Urothelium cell line (cell line): ENCODE measurements at places on chromosomes 2 and 18.
A peak's percentile ranks its signal among the peaks of the same experiment; 100 is the strongest.

DNA sequence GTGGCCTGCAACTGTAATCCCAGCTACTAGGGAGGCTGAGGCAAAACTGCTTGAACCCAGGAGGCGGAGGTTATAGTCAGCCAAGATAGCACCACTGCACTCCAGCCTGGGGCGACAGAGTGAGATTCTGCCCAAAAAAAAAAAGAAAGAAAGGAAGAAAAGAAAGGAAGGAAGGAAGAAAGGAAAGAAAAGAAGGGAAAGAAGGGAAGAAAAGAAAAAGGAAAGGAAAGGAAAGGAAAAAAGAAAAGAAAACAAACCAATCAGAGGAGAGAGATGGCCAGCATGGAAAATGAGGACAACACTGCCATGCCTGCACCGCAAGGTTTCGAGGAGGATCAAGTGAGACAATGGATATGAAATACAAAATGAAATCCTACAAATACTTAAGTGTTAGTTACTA is 34.7 kb downstream of the NOL10 start:
- DNase-seq: no peak

DNA sequence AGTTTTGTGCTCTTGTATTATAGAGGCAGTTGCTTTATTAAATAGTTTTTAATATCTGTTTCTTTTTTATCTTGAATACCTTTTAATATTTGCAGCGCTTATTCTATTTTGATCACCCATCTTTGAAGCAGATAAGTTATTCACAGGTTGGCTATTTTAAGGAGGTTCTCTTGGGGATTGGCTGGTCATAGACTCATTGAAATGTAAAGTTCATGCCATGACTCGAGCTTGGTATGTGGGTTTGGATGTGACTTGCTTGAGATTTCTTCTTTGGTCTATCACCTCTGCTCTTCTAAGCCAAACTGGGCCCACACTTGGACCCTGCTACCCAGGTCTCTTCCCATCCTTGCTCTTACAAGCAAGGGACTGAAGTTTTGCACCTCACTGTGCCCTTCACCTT is 33.6 kb downstream of the FARP2 start:
- DNase-seq: no peak

DNA sequence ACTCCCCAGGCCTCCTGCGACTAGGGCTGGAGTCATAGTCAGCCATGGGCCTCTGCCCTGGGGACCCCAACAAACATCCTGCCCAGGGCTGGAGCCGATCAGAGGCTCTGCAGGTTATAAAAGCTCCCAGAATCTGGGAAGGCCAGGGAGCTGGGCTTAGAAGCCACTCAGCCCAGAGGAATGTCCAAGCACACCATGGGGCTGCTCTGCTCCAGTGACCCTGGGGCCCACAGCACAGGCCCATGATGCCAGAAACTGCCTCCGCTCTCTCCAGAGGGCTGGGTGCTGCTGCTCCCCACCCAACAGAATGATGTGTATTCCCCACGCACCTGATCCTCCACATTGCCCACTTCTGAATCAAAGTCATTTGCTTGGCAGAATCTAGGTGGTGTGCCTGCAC is 88.5 kb downstream of the ARMC9 start:
- DNase-seq: no peak

DNA sequence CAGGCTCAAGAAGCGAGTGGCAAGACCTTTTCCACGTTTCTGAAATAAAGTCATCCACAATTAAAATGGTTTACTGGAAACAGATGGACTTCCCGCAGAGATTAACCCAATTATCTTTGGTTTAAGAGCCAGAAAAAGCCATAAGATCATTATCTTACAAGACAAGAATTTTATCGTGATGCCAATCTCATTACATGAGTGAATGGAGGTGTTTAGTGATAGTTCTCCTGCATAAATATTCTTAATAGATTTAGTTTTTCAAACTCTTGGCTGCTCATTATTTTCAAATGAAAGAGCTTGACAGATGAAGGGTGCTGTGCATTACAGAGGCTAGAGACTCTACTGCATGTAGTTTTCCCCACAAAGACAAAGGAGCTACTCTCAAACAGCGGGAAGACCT is 1028.4 kb upstream of the PIK3C3 start:
- DNase-seq: no peak

DNA sequence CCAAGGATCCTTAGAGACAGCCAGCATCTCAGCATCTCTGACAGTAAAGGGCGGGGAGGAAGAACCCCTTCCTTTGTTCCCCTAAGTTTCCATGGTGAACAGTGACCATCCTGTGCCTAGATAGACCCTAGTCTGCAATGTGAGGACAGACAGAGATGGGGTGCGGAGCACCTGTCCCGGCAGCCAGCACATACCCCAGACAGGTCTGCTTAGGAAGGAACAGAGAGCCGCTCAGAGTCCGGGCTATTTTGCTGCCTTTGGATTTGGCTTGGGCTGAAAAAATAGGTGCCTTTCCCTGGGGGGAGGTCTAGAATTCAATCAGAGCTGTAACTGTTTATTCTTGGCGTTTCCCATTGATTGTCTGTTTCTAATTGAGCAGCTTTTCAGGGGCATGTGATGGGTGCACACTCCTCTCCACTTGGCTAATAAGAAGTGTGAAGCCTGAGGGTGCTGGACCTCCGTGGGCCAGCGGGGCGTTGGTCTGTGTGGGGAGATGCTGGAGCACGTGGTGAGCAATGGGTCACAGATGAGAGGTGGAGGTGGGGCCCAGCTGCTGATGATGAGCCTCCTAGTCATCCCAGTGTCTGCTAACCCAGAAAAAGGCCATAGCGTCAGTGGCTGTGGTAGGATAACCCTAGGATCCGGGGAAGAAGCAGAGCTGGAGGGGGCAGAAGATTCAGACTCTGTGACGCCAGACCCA is 236.8 kb downstream of the SEPTIN10 start:
- DNase-seq: no peak

- DNase-seq: peak; percentile 64
These were observed 110.3 kb downstream of the SP3 start for GRCh38 chr2:173854840-173855239.

DNA sequence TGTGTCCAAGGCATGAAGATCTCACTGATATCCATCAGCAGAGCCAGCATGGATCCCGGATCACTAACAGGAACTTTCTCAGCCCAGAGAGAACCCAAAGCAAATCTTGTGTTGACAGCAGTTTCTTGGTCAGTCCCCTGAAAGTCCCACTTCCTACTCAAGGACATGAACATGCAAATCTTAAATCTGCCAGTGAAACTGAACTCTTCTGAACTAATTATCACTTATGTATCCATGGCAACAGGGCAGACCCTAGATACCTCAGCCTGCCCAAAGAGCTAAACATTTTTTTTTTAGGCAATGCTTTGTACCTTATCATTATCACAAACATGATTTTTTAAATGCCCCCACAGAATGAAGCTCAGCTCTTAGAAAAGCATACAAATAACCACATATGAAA is 127.8 kb upstream of the DDX18 start:
- no peak for DNase-seq

GRCh38 chr2:236171181-236171679 is 3.0 kb upstream of the GBX2 start:
- DNase-seq: no peak

DNA sequence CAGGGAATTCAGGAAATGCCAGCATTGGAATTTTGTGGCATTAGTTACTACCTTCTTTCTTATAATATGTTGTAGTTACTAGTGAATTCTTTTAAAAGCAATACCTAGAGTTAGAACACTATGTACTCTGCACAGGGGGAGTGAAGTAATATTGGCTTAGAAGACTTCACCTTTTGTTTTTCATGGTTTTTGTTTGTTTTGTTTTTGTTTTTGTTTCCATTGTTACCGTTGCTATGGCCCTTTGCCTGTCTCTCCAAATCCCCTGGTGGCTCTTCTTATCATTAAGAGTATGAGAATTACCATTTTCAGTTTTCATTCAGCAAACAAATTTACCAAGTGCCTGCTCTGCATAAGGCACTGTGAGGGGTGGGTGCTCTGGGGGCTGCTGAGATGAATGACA is 160.1 kb downstream of the HAUS1 start:
- DNase-seq: no peak

GRCh38 chr2:127683757-127684156 is 8.4 kb upstream of the LIMS2 start:
- DNase-seq: no peak

GRCh38 chr2:3604991-3605961 is 10.4 kb downstream of the COLEC11 start:
- peak; percentile 47 for DNase-seq

GRCh38 chr18:53070788-53071187 is 730.8 kb downstream of the DCC start:
- DNase-seq: no peak

DNA sequence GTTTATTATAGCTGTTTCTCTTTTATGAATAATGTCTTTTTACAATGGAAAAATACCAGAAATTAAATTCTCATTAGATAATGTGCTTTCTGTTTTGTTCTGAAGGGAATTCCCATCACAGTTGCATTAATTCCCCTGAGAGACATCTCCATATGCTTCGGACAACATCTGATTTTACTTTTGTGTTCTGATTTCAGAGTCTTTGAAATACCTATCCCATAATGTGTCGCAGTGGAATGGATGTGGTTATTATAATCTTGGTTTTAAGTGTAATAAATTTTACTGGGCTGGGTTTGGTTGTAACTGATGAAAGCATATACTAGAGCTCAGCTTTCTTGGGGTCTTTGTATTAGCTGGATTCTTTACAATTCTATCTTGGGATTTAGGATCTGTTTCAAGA is 12.5 kb downstream of the SPTBN1 start:
- DNase-seq: no peak

DNA sequence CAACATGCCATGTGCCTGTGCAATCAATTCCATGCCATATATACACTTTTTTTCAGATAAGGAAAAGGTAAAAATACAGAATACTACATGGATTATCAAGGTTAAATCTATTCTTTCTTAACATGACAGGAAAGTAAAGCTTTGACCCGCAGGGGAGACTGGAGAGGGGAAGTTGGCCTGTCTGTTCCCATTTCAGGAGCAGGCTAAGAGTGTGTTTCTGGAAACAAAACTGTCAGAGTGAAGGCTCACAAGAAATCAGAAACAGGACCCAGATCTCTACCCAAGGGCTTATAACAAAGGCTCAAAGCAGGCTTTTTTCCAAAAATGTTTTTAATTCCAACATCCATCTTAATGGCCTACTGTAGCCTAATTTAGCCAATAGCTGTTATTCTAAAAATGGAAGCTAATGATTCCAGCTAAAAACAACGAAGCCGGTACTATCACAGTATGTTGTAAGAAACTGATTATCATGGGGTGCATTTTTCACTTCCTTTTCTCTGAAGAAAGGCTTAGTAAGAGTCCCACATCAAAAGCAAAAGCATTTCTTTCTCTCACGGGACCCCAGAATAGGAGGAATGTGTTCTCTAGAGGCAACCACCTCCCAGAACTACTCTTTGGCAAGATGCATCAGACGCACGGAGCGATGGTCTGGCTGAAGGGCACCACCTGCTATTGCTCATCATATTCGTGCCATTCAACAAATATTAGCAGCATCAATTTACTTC is 41.4 kb downstream of the FECH start:
- no peak for DNase-seq

GRCh38 chr2:113120861-113121260 is 6.5 kb upstream of the IL1RN start:
- no peak for DNase-seq

DNA sequence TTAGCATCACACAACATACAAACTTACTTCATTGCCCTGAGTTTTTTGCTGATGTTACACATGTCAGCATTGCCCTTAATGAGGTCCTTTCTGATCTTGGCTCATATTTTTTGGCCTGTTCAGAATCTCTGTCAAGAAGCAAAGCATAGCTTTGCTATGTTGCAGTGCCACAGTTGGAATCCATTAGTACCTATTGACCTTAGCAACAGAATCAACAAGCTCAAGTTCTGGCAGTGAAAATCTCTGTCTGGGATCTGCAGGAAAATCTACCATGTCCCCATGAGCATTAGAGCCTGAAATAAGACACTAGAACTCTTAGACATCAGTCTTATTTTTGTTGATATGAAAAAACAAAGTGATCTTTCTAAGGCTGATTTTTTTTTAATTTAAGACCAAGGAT is 105.6 kb upstream of the FHL2 start:
- DNase-seq: no peak

GRCh38 chr2:171383134-171383533 is 50.7 kb downstream of the METTL8 start:
- no peak for DNase-seq

DNA sequence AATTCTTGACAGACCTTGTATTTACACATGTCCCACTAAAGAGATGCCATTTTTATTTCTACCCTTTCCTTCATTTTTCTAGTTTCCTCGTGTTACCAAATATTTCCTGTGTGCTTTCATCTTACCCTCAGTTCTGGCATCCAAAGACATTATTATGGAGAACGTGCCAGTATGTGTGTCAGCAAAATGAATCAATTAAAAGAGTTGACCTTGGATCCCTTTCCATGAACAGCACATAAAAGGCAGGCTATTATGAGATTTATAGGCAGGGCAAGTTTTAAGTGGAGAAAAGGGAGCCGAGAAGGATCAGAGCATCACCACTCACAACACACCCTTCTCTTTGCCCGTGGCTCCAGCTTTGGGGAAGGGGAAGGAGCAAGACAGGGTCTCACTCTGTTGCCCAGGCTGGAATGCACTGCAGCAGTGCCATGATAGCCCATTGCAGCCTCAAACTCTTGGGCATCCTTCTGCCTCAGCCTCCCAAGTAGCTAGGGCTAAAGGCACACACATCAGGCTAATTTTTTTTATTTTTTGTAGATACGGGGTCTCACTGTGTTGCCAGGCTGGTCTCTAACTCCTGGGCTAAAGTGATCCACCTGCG is 149.9 kb downstream of the GFPT1 start:
- no peak for DNase-seq

GRCh38 chr2:205367331-205367935 is 314.9 kb upstream of the NRP2 start:
- DNase-seq: no peak

GRCh38 chr18:73879766-73880165 is 267.9 kb downstream of the FBXO15 start:
- DNase-seq: no peak

GRCh38 chr2:98947554-98947953 is 11.5 kb upstream of the CRACDL start:
- DNase-seq: no peak

- no peak for DNase-seq
These were observed 103.1 kb downstream of the ZNF532 start for GRCh38 chr18:58967751-58968254.

DNA sequence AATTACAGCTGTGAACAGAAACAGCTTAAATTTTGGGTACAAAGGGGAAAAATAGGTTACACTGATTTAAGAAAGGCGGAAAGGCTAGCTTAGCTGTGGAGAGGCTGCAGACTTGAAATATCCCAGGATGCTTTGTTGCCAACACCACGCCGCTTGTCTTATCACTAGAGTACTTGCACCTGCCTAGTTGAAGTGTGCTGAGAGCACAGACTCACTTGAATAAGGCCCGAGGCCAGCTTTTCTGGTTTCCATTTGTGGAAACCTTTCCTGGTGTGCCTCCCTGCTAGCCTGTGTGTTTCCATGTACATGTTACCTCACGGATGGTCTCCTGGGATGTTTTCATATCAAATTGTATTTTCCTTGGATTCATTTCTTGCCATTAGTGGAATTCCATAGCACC is 3.2 kb downstream of the CABLES1 start:
- no peak for DNase-seq

- peak; percentile 37 for DNase-seq
These were observed 10.5 kb downstream of the GDF7 start for GRCh38 chr2:20677301-20678085.

- no peak for DNase-seq
These were observed 4.4 kb downstream of the C2orf92 start for GRCh38 chr2:97673915-97674283.

- no peak for DNase-seq
These were observed 825.8 kb downstream of the DCC start for GRCh38 chr18:53165770-53166169.
